ENCODE measurements at places on chromosomes 7 and 10.

GRCh38 chr7:147909431-147910148, 681.0 kb upstream of the C7orf33 start:
- DNase-seq = no peak

DNA sequence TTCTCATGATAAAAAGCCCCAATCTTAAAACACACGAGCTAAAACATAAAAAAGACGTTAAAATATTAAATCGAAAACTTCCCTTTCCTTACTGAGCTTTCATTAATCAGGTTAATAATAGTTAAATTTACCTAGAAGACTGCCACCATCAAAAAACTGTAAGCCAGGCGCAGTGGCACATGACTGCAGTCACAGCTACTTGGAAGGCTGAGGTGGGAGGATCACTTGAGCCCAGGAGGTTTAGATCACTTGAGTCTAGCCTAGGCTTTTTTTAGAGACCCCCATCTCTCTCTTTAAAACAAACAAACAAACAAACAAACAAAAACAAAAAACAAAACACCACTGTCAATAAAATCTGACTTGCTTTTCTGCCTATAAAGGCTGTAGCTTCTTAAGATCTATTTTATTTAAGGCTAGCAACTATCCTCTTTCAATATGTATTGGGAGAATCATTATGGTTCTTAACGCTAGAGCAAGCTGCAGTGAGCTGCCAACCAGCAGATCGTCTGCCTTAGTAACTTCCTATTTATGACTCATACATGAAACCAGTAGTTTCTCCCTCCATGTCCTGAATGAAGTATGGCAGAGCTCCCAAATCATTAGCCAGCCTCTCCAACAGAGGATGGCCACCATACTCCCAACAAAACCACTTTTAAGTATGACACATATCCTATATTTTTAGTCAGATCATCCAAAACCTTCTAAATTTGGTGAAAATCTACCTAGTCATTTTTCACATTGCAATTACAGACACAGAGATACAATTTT, 163.7 kb downstream of the SRPK2 start:
- no peak for DNase-seq

GRCh38 chr10:60162631-60163030, 227.0 kb downstream of the ANK3 start:
- DNase-seq = no peak

- DNase-seq = no peak
Measured at GRCh38 chr10:130453036-130453720, 317.0 kb downstream of the GLRX3 start.

DNA sequence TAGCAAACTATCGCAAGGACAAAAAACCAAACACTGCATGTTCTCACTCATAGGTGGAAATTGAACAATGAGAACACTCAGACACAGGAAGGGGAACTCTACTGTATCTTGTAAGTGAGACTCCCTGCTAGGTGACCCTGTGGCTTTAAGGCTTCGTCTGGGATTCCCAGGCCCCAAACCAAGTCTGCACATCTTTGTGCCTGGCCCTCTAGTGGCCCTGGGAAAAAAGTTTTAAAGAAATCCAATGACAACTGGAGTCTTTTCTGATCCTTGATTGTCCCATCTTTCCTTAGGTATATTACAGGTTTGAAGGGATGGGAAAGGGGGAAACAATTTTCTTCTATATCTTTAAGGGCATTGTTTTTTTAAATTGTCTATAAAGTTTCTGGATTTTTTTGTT, 10.6 kb upstream of the LIPM start:
- DNase-seq = no peak

GRCh38 chr10:21217107-21217506, 308.4 kb downstream of the SKIDA1 start:
- DNase-seq = no peak

DNA sequence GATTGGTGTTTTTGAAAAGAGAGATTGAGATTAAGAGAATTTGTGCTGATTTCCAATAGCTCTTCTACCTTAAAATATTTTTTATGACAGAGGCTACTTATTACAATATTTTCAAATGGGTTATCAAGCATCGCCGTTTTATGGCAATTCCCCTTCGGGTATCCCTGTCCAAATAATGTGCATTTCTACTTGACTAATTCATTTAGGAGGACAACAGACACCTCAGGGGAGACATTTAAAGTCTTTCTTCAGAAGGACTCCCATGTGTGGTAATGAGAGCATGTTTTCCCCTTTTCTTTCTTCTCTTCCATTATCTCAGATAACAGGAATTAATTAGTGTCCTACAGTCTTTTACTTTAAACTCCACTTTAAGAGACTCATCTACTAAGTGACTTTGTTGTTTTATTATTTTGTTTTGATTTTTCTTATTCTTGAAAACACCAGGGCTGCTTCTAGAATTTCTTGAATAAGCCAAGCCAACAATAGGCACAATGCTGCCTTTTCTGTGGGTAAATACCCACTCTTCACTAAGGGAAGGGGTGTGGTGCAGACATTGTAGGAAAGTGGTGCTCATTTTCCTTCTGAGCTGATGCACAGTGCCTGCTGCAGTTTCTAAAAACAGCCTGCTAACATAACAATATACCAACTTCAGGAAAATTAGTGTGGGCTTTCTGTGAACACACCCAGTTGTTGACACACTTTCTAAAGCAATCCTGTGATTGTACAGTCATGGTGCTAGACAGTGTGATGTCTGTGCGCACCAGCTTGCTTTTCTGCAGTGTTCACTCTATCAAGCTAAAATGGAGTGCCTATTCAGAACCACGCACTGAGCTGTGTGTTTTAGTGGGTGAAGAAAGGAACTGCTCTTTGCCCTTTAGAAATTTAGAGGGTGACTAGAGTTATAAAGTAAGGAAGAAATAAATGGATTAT, 597.7 kb downstream of the NRG3 start:
- no peak for DNase-seq

DNA sequence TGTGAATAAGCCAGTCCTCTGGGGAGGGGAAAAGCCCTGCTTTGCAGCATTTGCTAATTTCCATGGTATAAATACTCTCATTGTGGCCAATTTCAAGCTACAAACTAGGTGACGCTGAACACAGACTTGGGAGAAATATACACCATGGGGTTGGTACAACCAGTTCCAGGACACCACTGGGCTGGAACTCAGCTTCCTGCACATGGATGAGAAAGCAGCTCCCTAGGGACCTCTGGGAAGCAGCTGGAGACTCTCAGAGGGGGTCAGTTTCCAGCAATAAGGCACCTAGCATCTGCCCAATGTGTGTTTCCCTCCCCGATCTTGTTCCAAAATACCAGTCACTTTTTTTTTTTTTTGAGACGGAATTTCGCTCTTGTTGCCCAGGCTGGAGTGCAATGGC, 56.8 kb upstream of the WDR11 start:
- no peak for DNase-seq

GRCh38 chr7:54967377-54967776, 51.4 kb upstream of the EGFR start:
- DNase-seq = no peak

- no peak for DNase-seq
Measured at GRCh38 chr7:30029696-30030095, 1.5 kb downstream of the PLEKHA8 start.

DNA sequence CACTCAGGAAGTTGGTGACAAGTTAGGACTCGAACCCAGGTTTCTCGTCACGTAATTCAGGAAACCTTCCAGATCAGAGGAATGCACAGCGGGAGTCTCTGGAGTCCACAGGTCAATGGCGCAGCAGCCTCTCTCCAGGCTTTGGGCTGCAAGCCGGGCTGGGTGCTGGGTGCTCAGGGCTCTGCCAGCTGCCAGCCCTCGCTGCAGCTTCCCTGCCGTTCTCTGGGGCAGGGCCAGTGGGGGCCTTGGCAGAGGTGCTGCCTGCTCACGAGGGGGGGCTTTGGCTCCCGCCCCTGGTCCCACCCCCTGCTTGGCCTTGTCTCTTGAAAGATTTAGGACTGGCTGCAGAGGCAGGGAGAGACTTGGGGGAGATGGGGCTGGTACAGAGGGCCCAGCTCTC, at the start of gene TACR2:
TSS of gene TACR2 (minus strand) at position 224 of the 400 bp plus-strand sequence. CDS start 595 bp downstream, outside the sequence.
- DNase-seq = no peak

DNA sequence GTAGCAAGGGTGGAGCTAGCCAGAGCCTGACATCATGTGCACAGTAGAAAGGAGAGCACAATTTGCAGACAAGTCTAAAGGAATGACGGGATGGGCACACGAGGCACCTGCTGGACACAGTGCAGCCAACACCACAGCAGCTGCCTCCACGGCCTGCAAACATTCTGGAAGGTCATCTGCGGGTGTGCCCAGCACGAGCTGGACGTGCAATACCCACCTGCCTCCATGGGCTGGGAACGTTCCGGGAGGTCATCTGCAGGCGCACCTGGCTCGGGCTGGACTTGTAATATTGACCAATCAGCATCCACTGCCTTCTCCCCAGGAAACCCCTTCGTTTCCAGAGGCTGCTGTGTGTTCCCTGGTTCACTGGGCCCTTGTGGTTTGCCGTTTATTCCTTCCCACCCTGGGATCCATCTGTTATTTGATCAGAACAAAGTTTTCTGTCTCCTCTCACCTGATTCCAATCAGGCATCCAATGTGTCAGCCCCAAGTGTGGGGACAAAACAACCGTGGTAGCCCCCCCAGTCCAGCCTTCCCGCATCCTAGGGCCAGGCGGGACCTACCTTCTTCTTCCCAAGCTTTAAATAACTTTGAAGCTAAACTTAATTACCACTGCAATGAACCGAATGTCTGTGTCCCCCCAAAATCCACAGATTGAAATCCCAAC, 243.4 kb upstream of the PPP2R2D start:
- no peak for DNase-seq

GRCh38 chr10:69337296-69338132, 59.2 kb downstream of the HK1 start:
- DNase-seq = no peak

- no peak for DNase-seq
Measured at GRCh38 chr7:120916121-120916520, 34.5 kb upstream of the ING3 start.

GRCh38 chr10:19738440-19738839, 77.8 kb upstream of the PLXDC2 start:
- DNase-seq = no peak

Data from stimulated activated CD4-positive, alpha-beta T cell treated with anti-CD3 and anti-CD28 coated beads, Interleukin-4, amount 100 ng/mL, for 1 hour (primary cell).